ENCODE measurements at places on chromosomes 11 and 22.

GRCh38 chr22:30183271-30183670, 63.3 kb downstream of the LIF start:
- no peak for DNase-seq

DNA sequence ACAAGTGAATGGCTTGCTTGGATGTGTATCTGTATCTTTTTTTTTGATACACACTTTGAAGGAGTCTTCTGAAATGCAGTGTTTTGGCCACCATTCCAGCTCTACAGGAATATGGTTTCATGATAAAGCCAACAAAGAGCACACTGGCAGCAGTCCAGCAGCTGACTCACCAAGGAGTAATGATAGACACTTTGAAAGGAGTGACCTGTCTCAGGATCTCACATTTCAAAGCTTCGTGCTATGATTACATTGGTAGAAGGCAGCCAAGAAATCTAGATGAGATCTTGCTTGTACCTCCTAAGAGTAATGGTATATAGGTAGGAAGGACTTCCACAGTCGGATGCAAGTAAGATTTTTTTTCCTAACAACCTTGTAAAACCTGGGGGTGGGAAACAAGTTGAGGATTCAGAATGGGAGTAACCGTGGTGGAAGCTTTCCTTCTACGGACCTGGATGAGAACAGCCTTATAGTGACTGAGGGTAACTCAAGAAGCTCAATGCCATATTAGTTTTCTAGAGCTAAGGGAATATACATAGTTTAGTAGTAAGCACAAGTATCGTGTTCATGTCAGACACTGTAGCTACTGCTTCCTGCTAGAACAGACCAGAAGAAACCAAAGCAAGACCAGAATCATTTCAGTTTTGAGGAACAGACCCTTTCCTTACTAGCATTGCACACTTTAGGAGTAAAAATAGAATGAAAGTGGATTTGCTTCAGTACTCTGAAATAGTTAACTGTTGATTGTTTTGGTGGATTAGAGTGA, 25.0 kb downstream of the MTMR3 start:
- no peak for DNase-seq

GRCh38 chr22:26852176-26852575, 194.8 kb downstream of the MIAT start:
- DNase-seq, result no peak

DNA sequence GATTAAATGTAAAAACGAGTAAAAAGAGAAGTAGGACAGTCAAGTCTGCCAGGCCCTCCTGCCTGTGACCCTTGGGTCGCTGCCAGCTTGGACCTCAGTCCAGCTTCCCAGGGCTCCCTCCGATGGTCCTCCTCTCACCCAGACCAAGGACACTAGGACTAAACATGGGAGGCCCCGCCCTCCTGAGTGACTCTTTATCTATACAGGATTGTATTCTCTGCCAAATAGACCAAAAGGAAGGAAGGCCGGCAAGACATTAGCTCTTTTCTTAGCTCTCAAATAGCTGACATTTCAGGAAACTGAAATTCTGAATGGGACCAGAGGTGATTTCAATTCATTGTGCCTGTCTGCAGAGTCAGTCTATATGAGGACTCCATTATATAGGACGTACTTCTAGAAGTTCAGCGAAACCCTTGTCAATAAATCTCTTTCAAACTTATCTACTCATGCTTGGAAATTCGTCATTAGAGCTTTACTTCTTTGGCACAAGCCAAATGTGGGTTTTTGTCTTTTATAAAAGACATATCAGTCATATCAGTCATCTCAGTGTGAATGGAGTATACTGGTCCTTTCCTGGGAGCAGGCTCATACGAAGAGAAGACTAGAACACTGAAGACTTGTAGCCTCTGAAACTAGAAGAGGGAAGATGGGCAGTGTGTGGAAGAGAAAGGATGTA, 28.5 kb downstream of the ADORA2A start:
- no peak for DNase-seq

DNA sequence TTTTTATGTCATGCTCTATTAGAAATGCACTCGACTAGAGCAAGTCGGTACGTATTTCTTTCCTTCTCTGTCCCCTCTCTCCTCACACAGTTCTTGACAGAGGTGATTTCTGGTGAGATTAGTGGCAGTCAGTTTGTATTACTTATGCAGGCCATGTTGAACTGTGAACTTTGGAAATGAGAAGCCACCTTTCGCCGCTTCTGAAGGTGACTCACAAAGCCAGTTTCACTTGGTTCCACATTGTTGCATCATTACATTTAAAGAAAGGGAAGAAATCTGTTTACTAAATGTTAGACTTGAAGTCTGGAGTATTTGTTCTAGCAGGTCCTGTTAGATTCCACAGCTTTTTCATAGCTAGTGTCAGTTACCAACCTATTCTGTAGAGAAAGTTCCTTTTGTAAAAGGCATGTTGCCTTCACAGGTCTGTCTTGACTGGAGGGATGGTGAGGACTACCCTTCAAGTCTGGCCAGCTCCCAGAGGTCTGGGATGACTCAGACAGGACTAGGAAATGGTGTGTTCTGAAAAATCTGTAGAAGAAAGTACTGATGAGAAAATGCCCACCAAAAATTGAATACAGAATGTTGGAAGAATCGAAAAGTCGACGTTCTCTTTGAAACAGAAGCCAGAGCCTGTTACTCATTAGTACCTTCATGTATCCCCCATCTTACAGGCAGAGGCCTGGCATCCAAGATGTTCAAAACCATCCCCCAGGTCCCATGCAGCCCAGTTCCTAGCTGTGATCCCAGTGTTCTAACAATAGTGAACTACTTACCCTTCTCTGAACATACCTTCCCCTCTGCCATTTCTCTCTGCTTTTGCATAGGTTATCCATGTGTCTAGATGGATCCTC, 181.4 kb downstream of the DBX1 start:
- no peak for DNase-seq

- DNase-seq, result no peak
Measured at GRCh38 chr11:109641549-109641948, 219.6 kb downstream of the C11orf87 start.

GRCh38 chr22:38871360-38872171, 450 bp downstream of the CBX6 start:
- no peak for DNase-seq

DNA sequence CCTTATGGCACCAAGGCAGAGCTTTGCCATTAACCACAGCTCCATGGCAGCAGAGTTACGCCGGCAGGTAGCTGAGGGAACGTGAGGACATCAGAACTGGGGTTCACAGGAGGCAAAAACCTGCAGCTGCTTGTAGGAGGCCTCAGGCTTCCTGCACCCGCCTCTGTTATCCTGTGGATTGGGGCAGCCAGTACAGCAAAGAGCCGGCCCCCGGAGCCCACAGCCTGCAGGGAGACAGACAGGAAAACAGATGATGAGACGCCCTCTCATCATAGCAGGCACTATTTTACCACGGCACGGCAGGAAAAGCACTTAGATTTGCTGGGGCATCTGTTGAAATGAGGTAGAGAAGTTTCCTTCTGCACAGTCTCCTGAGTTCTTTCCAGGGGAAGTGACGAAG, 870.3 kb downstream of the TBC1D22A start:
- DNase-seq, result no peak

DNA sequence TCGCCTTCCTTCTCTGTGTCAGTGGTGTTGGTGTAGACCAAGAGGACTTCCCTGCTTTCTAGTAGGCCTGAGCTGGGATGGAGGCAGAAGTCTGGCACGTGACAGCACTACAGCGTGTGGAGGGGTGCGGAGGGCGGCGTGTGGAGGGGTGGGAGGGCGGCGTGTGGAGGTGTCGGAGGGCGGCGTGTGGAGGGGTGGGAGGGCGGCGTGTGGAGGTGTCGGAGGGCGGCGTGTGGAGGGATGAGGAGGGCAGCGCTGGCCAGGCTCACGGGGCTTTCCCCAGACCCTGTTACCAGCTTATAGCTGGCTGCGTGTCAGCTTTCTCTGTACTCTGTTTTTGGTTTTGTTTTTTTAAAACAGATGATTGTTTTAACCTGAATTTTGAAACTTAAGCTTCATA, 45.7 kb upstream of the CTTN start:
- no peak for DNase-seq

DNA sequence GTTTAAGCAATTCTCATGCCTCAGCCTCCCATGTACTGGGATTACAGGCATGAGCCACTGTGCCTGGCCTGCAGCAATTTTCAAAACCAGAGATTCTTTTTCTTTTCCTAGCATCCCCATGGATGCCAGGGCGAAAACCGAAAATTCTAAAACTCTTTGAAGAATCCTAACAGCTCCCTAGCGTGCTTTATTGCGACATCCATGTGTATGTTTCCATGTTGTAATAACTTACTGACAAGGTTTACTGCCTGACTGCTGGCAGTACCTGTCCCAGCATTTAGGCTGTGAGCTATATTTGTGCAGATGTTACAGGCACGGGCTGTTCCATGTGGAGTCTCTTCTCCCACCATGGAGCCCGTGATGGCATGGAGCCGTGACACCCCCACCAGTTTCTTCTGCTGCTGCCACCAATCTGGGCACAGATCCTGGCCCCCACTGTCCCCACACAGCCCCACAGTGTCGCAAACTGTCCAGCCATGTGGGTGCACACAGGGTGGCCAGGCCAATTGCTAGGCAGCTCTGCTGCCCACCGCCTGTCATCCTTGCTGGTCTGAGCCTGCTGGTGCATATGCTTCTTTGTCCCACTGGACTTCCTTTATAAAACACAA, 7.1 kb upstream of the TAB1 start:
- no peak for DNase-seq

DNA sequence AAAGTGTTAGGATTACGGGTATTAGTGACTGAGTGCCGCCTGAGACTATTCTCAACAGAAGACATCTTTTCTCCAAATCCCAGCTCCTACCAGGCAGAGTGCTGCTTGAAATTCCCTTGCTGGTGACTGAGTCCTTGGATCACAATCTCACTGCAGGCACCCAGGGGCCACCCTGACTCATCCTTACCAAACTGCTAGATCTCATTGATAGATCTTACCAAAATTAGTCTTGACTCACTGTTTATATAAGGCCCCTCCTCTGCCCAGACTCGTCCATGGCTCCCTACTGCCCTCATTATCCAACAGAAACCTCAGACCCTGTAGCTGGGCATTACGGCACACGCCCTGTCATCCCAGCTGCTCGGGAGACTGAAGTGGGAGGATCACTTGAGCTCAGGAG, 14.7 kb downstream of the TBC1D10A start:
- DNase-seq, result no peak

GRCh38 chr11:61777234-61778090, 14.9 kb downstream of the TMEM258 start:
- no peak for DNase-seq

- peak; percentile 18 for DNase-seq
Measured at GRCh38 chr11:34633990-34634693, 13.2 kb downstream of the EHF start.

- no peak for DNase-seq
Measured at GRCh38 chr11:40183073-40184064, 1276.1 kb downstream of the LRRC4C start.

DNA sequence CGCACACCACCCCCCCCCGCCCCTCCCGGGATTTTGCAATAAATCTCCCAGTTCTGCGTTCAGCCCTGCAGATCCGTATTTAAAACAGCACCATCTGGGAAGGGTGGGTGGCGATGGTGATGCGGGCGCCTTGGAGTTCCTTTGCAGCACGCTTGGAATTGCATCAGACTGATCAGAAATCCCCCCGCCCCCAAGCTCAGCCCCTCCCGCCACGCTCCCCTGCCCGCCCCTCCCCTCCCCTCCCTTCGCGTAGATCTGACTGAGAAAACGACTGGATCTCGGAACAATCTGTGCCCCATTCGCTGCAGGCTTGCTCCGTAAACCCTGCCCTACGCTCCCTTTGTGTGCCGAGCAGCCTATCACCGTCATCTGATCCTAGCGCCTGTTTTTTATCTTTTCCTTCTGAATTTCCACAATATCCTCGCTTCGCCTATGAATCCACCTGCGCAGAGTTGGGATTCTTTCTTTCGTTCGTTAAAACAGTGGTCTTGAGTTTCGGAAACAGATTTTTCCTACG, 18.1 kb upstream of the BDNF start:
- DNase-seq, result peak; percentile 34

DNA sequence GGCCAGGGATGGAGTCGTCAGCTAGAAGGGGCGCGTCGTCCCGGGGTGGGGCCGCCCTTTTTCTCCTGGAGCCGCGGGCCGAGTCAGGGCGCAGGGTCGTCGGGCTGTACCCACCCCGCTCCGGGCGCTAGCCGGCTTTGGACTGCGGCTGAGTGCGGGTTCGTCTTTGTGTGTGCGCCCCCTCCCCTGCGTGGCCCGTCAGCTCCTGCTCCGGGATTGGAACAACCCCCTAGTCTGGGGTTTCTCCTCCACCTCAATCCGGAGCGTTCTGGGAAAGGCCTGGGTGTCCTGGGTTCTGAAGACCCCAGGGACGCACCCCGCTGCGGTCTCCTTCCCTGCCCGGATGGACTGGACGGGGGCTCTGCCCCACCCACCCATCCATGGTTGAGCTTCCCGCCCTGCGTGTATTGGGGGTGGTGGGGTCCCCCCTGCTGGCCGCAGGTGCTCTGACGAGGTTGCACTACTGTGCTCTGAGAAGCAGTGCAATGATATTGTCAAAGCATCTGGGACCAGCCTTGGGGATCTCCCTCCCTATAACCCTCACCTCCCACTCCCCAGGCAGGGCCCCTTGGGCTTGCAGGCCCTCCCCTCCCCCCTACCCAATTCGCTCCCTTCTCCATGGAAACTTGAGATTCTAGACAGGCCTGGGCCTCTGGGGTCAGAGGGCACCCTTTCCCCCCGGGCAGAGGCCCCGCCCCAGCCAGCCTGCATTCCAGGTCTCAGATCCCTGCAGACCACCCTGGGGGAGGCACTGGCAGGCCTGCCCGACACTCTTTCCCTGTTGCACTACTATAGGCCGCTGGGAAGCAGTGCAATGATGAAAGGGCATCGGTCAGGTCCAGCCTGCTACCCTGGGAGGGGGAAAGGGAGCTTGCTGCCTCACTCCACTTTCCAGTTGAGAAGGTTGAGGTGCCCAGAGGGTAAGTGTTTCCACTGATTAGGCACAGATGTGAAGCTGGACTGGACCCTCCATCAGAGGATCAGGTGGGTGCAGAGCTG, 10.7 kb downstream of the SDF2L1 start:
- DNase-seq, result no peak

DNA sequence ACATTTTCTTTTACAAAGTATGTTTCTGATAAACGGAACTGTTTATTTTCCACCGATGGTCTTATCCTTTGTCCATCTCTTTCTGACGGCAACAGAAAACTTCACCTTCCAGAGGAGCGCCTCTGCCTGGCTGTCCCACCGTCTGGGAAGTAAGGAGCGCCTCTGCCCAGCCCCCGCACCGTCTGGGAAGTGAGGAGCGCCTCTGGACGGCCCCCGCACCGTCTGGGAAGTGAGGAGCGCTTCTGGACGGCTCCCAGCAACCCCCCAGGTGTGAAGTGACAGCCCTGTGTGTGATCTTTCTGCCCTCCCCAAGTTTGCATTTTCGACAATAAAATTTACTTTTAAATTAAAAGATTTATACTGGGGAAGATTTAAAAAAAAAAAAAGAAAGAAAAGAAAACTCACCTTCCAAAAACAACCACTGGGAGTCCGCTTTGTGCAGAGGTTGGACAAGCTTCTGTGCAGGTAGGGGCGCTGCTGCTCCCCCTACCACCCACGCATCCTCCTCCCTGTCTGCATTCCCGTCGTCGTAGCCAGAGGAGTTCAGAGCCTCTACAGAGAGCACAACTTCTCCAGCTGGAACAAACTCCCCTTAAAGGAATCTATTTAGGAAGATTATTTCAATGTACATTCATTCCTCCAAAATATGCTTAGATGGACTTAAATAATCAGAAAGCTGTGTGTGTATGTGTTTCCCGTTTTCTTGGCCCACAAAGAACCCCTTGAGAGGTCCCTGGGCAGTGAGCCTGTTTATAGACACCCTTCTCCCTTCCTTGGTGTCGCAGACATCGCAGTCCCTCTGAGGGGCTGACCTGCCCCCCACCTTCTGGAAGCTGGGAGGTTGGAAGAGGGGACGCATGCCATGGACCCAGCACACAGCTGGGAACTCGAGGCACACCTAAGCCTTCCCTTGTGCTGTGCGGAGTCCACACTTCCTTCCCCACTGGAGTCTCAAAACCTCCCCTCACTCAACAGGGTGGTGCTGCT, 849 bp upstream of the APOBEC3B start:
- no peak for DNase-seq
